Cerebellar nuclear complex (tissue), 1 donor: ENCODE measurements at places on chromosomes 3 and 15.

DNA sequence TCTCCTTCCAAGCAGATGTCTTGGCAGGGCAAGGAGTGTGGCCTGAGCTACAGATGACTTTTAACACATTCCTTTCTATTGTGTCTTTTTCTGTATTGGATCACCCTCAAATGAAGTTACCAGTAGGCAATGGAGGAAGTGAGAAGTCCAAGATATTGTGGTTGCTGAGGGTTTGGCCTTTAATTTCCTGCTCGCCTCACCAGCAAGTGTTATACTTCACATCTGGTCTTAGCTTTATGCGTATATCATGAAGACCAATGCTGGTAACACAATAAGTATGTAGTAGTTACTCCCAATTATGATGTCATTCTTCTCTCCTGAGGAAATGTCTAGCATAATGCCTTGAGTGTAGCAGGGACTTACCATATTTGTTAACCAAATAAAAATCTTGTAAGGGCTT, 179.9 kb downstream of the ZIC1 start:
- DNase-seq, result no peak

DNA sequence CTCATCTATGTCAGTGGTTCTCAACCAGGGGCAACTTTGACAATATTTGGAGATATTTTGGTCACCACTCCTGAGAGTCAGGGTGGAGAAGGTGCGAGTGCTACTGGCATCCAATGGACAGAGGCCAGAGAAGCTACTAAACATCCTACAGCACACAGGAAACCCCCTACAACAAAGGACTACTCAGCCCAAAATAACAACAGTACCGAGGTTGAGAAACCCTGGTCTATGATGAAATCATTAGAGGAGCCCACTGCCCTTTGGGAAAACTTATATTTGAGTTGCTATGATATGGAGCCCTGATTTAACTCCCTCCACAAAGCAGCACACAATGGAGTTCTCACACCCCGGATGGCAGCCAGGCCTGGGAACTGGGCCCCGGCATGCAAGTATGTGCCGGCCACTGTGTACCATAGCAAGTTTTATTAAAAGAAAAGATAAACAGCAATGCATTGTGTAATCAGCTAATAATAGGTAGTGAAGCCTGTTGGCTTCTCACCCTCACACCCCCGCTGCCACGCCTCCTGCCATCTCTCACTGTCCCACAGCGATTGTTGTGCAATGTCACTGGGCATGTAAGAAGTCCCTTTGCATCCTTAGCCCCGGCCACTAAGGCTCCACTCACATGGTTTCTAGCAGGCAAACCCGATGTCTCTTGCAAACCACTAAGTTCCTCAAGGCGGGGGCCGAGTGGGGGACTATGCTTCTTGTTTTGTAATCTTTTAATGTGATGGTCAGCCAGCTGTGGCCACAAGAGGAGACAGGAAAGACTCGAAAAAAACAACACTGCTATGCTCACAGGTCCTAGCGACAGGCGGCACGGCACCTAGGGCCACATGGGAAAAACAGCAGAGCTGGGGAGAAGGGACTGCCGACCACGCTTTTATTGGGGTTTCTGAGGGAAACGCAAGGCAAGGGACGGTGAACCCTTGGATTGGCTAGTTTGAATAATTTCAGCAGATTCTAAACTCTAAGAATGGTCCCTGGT, 110.0 kb downstream of the AQP9 start:
- no peak for DNase-seq

- DNase-seq, result peak; percentile 56
Observed at GRCh38 chr3:72661115-72661457, 187.2 kb downstream of the SHQ1 start.

DNA sequence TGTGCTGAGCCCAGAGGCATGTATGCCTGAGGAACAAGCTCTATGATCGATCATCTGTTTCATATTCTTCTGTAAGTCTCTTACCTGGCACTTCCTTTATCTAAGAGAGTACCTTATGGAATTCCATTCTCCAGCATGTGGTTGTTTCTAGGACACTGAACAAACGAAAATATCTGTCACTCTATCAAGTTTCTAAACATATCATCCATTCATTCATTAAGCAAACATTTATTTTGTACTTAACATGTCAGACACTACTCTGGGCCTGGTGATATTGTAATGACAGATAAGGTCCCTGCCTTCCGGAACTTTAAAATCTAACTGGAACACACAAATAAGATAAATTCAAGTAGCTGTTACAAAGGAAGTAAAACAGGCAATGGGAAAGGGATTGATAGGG, 477.1 kb downstream of the IGSF11 start:
- no peak for DNase-seq
